ENCODE measurements at places on chromosomes 3 and 15. TPM values are rescaled to one million over a fixed set of nuclear protein-coding genes. Genes with fewer than 3 reads are reported as not detected.

DNA sequence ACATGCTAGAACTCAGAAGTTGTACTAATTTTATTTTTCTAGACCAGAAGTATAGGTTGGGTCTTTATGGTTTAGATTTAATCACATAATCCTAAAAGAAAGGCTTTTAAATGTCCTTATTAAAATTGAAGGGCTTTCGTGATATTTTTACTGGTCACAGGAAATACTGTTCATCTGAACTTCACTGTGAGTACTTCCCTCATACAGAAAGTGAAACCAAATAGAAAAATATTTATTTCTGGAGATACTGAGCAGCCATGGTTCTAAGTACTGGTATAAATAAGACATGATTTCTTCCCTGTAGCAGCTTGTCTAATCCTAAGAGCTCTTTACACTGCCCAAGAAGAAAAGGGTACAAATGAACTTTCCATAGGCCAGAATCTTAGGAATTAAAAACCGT is 2.0 kb downstream of the SNRK start:
- no peak for DNase-seq

DNA sequence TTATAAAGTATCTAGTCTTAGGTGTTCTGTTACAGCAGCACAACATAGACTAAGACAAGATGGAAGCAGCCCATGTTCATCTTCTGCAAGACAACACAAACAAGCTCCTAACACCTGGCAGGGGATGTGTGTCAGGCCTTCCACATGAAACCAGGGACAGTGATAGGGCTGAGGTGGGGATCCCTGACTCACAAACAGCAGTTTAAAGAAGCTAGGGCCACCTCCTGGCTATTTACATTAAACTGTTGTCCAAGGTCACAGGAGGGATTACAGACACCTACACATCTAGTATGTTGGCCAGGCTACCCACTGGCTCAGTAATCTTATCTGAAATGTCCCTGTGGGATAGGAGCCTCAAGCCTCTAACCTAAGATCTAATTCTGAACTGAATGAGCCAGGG is 211.3 kb downstream of the MINAR1 start:
- DNase-seq, result no peak

TUSC7 gene
- not detected for total RNA-seq

DNA sequence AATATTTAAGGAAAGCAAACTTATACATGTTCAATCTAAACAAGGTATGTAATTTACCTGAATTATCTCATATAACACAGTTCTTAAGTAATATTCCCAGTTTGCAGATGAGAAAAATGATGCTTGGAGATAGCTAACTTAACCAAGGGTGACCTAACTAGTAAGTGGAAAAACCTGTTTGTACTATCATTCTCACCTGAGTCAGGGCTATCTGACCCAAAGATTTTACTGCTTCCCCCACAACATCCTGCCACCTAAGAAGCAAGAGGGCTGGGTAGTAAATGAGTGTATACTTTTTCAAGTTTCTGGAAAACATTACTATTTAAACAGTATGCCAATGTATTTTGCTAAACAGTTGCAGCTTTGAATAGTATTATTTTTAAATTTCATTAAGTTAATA is 10.6 kb downstream of the TP63 start:
- DNase-seq, result no peak

DNA sequence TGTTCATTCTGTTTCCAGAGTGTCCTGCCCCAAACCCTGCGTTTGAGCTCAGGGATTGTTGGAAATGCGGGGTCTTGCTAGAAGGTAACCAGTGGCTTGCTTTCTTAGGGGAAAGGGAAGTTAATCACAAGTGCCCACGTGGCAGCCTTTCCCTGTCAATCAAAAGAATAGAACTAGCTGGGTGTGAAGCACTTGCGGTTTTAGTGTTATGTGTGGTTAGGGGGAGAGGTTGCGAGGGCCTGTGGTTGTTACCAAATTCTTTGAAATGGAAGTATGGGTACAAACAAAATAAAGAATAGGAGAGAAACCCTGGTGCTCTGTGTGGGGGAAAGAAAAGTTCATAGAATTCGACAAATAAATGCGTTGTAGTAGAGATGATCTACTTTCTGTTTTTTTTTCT is 67.6 kb downstream of the FNDC3B start:
- peak; percentile 47 for DNase-seq

DNA sequence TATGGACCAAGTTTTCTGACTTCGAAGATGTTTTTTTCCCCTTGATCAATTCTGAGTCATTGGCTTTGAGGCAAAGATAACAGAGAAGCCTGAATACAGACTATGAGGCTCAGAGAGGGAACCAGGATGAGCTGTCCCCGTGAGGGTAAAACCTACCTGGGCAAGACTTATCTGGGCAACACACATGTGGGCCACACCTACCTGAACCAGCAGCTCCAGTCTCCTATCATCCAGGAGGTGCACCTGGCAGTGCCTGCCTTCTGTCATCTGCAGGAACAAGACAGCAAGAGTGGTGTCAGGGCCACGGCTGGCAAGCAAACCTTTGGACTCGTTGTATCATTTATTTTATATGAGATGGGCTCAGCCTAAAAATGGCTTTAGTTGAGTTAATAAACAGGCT is 72.6 kb downstream of the FRMD4B start:
- DNase-seq, result no peak

GNAT1 gene
- total RNA-seq, result 0.30 TPM

Measured in CD8-positive, alpha-beta T cell (primary cell).